ENCODE measurements at places on chromosomes 2 and 18.

- DNase-seq, result no peak
Observed at GRCh38 chr2:39679805-39680204, 14.1 kb downstream of the TMEM178A start.

DNA sequence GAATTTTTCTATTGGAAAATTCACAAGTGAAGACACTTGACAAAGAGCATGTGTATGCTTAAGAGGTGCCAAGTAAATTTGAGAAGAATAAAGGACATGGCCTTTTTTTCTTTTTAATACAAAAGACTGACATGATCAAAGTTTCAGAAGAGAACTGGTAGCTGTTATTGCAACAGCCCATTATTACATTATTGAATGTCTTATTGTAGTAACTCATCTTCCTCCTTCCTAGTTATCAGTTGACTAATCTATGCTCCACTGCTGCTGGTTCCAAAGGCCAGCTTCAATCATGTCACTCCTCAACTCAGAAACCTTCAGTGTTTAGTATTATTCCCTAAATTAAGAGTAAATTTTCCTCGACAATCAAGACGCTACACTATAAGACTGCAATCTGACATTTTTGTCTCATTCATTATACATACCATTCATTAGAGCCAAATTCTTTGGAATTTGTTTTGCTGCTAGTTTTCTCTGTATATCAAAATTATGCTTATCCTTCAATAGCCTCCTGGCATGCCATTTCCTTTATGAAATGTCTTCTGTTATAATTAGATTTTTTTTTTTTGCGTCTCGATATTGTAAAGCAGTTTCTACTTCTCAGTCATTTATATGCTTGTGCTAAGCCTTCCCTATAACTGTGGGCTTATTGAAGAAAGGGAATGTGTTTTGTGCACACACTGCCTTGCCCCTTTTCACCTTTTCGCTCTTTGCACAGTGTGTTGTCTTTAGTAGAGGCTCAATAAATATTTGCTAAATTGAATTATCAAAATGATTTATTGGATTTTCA is 27.9 kb downstream of the ITGA4 start:
- no peak for DNase-seq

GRCh38 chr2:175865716-175866115 is 136.4 kb downstream of the LNPK start:
- DNase-seq, result no peak

DNA sequence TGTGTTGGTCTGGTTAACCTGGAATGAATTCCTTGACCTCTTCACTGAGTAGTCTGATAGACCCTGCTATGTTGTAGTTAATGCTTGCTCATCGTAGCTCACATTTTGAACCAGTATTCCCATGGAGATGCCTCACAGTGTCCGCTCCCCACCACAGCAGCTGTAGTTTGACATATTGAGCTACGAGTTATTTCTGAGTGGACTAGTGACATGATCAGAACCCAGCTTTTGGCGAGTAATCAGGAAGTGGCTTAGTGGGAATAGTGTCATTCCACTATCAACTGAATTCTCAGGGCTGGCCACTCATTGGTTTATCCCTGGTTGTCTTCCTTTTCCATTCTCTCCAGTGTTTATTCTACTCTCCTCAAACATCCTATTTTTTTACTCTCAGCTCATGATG is 102.7 kb downstream of the MYO1B start:
- DNase-seq, result no peak

GRCh38 chr18:9469685-9470084 is 5.6 kb upstream of the RALBP1 start:
- no peak for DNase-seq
